ENCODE measurements at places on chromosomes 12 and 14.

GRCh38 chr12:131105351-131105735, 151.6 kb downstream of the ADGRD1 start:
- DNase-seq = no peak

GRCh38 chr12:27779416-27779919, 565 bp upstream of the KLHL42 start:
- peak; percentile 21 for DNase-seq

GRCh38 chr12:115149685-115150378, 465.9 kb upstream of the TBX3 start:
- DNase-seq = no peak

GRCh38 chr14:34059037-34059924, 108.4 kb upstream of the EGLN3 start:
- DNase-seq = no peak

GRCh38 chr12:30213166-30213565, 429.4 kb upstream of the TMTC1 start:
- no peak for DNase-seq
